Fibroblast of skin of right biceps (primary cell): ENCODE measurements at places on chromosomes 1 and 21.

- DNase-seq: peak; percentile 62
These were observed 4.5 kb downstream of the ADARB1 start for GRCh38 chr21:45078877-45079281.

GRCh38 chr21:35624901-35625300 lies 435.4 kb downstream of the SETD4 start:
- no peak for DNase-seq

DNA sequence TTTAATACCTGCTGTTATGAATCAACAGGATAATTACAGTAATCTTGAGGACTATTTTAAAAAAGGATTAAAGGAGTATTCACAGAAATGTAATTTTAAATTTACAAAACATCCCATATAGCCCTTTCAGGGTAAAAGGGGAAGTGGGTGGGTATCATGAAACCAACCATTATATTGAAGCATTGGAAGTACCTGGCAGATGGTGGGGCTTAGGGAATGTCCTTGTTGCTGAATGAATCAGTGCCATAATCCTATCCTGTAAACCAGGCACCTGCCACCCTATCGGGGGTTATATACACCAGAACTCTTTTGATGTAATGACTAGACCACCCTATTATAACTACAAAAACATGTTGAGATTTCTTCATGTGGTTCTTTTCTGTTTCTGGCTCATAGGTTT lies 30.4 kb downstream of the CDC14A start:
- DNase-seq: no peak

DNA sequence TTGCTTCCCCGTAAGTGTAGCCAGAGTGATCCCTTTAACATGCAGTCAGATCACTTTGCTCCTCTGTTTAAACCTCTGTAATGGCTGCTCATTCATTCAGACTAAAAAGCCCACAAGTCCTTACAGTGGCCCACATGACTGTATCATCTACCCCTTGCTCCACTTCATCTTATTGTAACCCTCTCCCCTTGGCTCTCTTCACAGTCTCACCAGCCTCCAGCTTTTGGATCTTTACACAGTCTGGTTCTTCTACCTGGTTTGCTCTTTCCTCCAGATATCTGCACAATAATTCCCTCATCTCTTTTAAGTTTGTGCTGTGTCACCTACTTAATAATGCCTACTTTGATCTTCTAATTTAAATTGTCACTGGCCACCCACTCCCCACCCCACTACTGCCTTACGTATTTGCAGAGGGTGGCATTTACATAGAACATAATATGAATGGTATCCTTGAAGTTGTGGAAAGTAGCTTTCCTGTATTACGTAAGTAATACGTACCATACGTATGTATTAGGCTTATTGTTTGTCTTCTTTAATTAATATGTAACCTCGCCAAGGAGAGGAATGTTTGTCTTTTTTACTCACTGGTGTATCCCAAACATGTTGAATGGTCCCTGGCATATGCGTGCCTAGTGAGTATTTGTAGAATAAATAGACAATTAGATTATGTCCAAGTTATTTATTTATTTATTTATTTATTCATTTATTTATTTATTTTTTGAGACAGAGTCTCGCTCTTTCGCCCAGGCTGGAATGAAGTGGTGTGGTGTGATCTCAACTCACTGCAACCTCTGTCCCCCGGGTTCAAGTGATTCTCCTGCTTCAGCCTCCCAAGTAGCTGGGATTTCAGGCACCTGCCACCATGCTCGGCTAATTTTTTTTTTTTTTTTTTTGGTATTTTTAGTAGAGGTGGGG lies 48.6 kb downstream of the TSNAX start:
- no peak for DNase-seq

DNA sequence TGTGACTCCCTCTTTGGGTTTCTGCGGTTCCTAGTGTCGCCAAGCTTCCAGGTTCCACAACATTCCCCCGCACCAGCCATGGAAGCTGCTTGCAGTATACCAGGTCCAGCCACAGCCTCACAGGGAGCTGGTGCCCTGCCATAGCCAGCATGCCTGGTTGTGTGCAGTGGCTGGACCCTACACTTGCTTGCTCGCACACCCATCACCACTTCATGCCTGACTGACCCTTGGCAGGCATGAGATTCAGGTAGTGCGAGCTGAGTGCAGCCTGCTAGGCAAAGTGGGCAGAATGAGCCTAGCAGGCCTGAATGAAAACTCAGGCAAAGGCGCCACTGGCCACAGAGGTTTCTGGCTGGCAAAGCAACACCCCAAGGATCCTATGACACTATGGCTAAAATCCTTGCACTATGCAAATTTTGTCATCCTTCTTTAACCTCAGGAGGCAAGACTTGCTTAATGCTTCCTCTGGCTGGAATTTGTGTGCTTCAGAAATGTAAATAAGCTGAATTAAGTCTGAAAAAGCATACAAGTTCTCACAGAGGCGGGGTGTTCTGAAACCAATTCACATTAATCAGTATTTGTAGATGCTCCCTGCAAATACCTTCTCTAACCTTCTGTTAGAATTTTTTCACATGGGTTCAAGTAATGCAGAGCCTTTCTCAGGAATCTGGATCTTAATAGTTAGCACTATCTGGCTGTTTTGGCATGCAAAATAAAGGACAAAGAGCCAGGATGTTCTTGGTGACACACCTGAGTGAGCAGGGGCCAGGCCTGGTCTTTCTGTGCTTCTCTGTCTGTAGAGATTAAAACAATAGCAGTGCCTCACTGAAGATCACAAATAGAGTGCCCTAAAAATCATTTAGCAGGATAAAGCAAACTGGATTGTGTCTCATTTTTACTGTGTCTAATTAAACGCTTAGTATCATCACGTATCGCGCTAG lies 256.9 kb downstream of the GPATCH2 start:
- DNase-seq: no peak

DNA sequence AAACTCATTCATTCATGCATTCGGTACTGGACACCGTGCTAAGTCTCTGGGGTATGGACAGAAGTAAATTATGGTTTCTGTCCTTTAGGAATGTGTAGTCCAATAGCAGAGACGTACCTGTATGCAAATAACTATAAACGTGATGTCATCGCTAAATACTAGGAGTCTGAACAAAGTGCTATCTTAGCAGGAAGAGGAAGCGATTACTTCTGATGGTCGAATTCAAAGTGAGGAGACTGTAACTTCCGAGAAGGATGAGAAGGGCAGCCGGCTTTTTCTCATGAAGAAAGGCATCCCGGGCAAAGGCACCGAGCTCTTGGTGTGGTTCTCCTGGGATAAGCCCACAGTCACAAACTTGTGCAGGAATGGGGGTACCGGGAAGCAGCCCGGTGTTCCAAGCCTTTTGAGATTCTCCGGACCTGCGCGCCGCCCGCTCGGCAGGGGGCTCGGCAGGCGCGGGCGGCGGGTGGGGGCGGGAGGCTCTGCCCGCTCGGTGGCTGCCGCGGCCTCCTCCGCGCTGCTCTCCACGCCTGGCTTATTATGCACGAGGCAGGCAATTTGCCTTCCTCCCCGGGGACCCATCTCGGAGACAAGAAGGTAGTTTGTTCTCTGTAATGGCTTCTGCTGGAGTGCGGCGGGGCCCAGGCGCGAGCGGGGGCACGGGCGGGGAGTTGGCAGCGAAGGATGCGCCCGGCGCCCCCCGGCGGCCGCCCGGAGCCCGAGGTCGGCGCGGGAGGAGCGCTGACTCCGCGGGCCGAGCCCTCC lies 67.5 kb upstream of the CD1D start:
- peak; percentile 43 for DNase-seq

GRCh38 chr1:239516579-239516978 lies 130.2 kb downstream of the CHRM3 start:
- no peak for DNase-seq

- DNase-seq: no peak
These were observed 8.7 kb downstream of the TNFRSF14 start for GRCh38 chr1:2564815-2565374.

DNA sequence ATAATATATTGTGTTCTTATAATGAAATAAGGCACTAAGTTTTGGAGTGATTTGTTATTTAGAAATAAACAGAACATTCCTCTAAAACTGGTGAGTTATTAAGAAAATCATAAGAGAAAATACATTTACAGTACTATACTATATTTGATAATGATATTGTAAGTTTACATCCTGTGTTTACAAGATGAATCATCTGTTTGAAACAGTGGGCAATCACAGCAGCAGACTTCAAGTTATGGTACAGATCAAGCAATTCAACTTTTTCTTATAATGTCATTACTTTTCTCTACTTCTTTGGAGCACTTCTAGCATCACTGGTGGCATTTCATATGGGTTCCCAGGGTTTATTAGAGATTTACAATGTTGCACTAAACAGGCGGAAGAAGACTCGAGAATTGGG lies 86.5 kb upstream of the BRINP3 start:
- DNase-seq: no peak

DNA sequence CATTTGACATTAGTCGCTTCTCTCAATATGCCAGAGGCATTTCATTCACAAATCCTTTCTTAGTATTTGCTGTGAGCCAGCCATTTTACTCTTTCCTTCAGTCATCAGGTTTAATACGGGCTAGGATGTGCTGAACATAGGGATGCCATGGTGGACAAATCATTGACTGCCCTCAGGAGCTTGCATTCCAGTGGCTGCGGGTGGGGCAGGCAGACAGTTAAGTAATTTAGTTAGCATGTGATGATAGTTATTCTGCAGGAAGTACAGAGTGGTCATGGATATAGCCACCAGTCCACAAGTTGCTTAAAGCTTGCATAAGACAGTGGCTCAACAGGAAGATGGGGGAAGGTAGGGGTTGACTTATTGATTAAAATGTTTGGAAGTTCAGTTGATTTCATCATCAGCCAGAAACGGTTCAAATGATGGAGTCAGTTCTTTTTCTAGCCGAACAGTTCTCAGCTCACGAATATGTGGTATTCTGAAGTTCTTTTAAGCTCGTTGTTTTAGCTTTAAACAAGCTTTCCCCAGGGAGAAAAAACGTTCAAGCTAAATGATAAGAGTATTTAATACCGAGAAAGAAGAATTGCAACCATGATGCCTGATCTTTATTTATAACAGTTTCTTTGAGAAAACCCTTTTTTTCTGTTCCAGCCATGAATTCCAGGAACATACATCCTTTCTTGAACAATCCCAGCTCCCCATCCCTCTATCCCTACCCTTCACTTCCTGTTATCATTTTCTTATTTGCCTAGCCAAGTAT lies 1.4 kb downstream of the SLC22A15 start:
- DNase-seq: peak; percentile 81

DNA sequence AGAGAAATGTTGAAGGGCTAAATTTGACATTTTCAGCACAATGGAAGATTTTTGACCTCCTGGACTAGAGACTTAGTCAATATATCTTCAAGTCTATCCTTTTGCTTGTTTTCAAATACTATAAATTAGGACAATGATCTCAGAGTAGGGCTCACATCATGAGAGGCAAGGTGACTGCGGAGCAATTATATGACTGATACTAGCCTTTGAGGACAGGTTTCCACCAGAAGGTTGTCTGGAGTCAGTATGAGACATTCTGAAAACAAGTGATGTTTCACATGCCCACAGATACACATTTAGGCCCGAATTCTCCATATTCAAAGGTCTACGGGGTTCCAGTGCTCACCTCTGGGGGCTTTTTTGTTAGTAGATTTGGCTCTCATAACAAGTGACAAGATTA lies 142.3 kb upstream of the SAMSN1 start:
- DNase-seq: no peak

DNA sequence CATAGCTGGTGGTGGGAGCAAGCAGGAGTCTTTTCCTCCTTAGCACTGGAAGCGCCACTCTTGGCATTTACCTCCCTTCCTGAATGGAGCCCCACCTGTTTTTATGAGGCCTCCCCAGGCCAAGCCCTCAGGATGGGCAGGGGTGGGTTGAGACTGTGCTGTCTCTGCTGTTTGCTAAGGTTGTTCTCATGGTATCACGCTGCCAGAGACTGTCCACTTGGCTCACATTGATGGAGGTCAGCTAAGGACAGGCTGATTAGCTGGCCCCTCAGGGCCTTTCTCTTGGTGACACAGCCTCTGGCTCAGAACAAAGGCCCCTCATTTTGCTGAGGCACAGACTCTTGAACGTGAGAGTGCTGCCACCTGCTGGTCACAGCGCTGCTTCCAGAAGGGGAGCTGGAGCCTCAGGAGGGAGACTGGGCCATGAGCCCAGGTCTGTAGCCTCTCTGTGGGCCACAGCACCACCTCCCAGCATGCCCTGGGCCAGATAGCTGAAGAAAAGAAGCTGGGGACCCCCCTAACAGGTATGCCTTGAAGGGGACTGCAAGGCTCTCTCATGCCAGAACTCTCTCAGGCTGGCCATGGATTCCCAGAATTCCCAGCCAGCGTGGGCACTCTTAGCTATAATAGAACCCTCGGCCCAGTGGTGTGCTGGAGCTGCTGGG lies 85.6 kb downstream of the CD58 start:
- DNase-seq: peak; percentile 80

DNA sequence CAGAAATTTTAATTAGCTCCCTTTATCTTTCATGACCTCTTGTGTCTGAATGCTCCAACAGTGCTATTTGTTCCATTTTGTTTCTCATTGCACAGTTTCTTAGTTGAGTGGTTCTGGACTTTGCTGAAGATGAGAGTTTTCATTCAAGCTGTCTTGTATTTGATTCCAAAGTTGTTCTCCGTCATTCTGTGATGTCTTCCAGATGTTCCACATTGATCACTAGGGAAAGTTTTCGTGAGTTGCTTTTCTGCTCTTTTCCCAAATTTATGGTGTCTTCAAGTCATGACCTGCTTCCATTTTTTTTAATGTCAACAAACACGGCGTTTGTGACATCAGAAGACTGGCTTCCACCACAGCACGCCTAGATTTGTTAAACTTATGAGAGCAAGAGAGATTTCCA lies 575.5 kb downstream of the MRPL39 start:
- DNase-seq: no peak

DNA sequence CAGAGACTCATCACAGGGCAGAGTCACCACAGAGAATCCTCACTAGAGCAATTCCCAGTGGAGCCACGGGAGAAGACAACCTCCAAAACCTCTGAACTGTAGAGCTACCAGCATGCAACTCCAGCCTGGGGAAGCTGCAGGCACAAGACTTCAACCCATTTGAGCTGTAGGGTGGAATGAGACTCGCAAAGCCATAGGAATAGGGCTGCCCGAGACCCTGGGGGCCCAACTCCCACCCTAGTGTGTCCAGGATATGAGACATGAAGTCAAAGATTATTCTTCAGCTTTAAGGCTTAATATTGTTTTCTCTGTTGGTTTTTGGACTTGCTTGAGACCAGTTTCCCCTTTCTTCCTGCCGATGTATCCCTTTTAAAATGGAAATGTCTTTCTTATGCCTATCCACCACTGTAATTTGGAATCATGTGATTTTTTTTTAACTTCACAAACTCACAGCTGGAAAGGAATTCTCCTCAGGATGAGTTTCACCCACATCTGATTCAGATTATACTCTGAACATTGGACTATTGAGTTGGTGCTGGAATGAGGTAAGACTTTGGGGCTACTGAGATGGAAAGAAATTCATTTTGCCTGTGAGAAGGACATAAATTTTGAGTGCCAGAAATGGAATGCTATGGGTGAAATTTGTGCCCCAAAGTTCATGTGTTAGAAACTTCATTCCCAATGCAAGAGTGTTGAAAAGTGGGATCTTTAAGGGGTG lies 59.6 kb upstream of the ST6GALNAC5 start:
- peak; percentile 4 for DNase-seq

- DNase-seq: no peak
These were observed 6.0 kb downstream of the STYXL2 start for GRCh38 chr1:167099851-167100250.
